ENCODE measurements at places on chromosomes 5 and 9.

DNA sequence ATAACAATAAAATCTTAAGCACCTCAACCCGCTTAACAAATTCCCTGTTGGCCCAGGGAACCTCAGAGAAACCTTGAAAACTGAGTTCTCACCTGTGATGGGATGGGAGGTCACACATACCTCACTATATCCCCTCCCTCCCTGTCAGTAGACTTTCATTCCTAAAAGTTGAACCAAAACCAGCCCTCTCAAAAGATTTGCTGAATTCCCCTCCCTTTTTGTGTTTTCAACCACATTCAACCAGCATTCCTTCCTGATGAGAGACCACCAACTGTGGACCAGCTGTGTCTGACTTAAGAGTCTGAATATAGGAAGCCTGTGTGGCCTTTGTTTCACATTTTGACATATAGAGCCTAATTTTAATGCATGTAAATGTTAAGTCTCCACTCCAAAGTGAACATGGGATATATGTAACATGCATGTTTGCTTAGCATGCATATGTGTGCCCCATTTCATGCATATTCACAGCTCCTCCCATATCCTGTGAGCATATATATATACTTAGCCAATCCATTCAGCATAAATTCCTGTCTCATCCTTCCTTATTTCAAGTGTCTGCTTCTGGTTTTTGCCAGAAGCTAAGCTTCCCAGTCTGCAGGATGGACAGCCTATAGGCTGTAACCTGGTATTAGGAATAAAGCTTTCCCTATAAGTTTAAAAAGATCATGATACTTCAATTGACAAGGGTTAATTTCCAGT lies 604.6 kb downstream of the PTPRD start:
- no peak for DNase-seq

DNA sequence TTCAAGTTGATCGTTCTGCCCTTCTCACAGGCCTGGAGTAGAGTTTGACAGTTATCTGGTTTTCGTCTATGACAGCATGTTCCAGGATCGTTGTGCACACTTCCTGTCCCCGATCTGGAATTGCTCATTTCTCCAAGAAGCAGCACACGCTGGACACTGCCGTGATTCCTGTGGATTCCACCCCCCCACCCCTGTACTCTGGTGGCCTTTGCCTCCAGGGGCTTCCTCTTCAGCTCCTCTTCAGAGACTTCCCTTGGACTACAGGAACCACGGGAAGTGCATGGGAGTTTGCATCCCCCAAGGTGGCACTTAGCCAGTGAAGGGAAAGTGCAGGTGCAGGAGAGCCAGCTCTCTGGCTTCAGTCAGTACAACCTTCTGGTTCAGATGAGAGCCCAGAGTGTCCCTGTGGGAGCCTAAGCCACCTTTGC lies 160.7 kb downstream of the CACNA1B start:
- no peak for DNase-seq

- no peak for DNase-seq
These were observed 26.2 kb downstream of the GRIA1 start for GRCh38 chr5:153516504-153517240.

GRCh38 chr5:119079318-119079921 lies 8.5 kb downstream of the DMXL1 start:
- no peak for DNase-seq
